Fibroblast of the aortic adventitia (primary cell): ENCODE measurements at places on chromosomes 1 and 21. TPM values are rescaled to one million over a fixed set of nuclear protein-coding genes. Genes with fewer than 3 reads are reported as not detected.
A peak's percentile ranks its signal among the peaks of the same experiment; 100 is the strongest.

DNA sequence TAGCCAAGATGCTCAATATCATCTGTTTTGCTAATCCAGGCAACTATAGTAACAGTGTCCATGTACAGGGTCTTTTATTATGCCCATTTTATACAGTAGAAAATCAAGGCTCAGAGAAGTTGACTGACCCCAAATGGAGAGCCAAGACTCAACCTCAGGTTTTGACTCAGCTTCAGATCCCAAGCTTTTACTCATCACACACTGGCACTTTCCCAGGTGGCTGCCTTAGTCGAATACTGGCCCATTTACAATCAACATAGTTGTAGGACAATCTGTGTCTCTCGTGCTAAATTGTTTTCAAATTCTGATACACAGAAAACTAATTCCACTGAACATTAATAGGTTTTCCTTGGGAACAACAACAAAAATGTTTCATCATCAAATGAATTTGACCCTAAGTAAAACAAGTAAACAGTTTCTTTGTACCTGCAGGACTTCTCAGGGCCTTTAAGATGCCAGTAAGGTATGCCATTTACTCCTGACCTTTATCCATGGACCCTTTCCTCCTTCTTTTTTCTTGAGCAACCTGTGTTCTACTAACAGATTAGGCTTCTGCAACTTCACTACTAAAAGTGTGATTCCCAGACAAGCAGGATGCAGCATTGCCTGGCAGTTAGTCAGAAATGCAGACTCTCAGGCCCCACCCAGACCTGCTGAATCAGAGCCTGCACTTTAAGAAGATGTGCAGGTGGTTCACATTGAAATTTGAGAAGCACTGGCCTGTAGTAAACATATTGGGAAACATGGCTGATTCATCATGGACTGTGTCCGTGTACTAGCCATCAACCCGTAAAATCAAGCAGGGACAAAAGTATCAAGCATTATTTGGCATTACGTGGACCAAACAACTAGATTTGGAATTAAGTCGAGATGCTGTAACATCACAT, 128.8 kb downstream of the RRAGC start:
- peak; percentile 2 for DNase-seq

DNA sequence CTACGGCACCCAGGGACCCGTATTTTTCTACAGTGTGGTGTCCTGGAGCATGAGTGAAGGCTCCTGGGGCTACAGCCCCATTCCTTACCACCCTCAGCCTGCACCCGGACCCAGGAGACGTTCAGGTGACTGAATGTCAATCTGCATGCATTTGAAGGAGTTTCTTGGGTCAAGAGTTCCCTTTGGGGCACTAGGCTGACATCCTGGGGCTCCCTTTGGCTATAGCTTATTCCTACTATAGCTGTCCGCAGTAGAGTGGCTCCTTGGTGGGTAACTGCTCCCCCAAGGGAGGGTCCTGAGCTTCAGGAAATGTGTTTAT, 19.9 kb upstream of the LRRN2 start:
- no peak for DNase-seq

DNA sequence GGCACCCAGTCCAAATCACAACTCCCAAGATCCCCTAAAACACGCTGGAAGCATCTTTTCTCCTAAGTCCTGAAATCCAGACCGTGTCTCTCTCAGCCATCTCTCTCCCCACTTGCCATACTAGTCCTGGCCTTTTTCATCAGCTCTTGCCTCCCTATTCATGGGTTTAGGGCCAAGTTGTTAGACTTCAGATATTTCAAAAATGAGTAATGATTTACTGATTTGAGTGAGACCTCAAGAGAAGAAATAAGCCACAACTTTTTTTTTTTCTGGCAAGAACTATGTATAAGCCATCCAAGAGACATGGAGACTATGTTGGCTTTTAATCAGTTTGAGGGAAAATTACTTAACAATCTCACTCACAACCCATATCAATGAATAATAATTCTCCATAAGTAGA, 62.5 kb downstream of the TBX15 start:
- no peak for DNase-seq

TEX38 gene
- not detected in 2 replicates for total RNA-seq

SLC19A2 gene
- 6.0 and 7.7 TPM in 2 replicates for total RNA-seq

DNA sequence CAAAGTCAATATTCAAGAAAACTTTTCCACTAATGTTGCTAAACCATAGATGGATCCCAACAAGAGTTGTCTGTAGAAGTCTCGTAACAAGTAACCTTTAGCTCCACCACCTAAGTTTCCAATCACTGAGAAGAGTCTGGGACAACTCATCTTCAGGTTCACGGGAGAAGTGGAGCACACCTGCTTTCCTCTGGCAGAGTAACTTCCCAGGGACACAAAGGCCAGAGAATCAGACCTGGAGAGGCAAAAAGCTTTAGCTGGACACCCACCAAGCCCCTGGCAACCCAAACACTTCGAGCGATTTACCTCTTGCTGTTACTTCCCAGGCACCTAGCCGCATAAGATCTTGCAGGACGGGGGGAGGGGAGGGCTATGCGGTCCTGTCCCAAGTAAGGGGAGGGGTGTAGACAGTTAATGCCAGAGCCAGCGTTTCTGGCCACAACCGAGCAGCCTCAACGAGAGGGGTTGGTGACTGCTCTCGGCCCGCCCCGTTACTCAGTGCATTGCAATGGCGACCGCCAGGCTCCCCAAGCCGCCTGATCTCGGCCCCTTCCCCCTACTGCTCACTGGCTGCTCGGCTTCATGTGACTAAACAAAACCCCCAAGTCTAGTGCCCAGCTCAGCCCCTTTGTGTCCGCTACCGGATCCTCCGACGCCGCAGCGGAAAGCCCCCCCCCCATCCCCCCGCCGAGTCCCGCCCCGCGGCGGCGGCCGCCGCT, 709 bp downstream of the ZNF644 start:
- peak; percentile 73 for DNase-seq

DNA sequence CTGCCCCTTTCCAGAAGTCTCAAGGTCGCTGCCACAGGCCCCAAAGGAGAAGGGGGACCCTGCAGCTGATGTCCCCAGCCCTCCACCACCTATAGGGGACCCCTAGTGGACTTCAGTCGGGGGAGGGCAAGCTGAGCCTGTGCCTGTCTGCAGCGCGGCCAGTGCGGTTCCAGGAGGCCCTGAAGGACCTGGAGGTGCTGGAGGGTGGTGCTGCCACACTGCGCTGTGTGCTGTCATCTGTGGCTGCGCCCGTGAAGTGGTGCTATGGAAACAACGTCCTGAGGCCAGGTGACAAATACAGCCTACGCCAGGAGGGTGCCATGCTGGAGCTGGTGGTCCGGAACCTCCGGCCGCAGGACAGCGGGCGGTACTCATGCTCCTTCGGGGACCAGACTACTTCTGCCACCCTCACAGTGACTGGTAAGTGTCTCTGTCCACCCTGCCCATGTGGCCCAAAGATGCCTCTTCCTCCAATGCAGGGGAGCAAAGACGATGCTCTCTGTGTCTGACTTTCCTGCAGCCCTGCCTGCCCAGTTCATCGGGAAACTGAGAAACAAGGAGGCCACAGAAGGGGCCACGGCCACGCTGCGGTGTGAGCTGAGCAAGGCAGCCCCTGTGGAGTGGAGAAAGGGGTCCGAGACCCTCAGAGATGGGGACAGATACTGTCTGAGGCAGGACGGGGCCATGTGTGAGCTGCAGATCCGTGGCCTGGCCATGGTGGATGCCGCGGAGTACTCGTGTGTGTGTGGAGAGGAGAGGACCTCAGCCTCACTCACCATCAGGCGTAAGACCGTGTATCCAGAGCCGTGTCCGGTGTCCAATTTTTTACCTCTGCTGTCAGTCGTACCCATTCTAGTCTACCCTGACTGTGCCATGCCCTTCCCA, 79.9 kb downstream of the OBSCN start:
- no peak for DNase-seq

DNA sequence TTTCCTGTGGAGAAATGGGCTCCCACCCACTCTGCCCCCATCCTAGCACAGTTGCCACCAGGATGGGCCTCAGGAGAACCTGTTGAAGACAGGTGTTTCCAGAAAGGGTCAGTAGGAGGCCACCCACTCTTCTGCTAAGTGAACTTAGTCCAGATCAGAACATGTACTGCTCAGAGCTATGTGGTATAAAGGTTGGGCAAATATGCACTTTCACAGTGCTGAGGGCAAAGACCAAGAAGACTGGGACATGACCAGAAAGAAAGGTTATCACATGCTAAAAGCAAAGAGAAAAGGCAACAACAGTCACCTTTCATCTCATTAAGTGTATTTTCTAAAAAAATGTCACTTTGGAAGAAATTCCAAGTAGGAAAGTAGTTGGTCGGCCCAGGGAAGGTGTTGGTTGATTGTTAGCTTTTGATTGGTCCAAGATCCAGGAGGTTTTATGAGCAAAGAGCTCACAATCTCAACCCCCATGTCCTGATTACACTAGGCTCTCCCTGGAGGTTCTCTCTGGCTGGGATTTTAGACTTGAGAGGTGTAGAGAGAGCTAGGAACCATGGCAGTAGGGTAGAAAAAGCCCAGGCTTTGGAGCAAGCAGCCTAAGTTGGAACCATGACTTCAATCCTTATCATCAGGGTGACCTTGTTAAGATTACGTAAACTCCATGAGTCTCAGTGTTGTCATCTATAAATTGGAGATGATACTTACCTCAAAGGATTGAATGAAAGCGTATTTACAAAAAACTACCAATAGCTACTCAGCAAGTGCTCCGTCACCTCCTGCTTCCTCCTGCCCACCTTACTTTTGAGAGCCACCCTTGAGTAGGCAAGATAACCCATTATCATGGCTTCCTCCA, 102.6 kb downstream of the GLUL start:
- no peak for DNase-seq

GRCh38 chr1:82399093-82399492, 598.4 kb downstream of the ADGRL2 start:
- peak; percentile 74 for DNase-seq

RGS18 gene
- total RNA-seq = not detected in 2 replicates

DNA sequence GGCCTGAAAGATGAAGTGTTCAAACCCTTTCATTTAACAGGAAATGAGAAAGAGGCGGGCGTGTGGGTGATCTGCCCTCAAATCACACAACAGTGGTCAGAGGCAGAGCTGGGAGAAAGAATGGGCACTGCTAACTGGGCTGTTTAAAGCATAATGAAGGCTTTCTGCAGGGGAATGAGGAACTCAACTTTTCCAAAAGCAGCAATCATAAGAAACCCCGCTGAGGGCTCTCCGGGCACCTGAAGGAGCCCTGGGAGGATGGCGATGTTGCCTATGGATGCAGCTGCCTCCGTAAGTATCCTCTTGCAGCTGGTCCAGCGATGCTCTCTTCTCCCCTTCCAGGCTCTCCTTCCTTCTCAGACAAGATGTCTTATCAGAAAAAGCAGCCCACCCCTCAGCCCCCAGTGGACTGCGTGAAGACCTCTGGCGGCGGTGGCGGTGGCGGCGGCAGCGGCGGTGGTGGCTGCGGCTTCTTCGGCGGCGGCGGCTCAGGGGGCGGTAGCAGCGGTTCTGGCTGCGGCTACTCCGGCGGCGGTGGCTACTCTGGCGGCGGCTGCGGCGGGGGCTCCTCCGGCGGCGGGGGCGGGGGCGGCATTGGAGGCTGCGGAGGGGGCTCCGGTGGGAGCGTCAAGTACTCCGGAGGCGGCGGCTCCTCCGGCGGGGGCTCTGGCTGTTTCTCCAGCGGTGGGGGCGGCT, 1.2 kb downstream of the LORICRIN start:
- no peak for DNase-seq

DNA sequence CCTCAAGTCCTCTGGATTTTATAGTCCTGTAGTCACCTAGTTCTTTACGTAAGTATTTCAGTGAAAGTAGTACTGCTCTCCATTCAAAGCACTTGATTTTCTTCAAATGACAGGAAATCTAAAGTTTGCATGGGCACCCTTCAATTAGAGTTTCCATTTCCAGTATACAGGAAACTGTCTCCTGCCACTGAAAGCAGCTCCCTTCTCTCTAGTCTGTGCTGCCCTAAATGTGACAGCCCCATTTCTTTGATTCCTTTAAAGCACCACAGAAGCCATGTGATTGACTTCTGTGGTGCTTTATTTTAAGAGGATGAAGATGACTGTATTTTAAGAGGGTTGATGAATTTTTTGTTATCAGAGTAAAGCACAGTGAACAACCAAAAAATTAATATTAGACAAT, 226.1 kb downstream of the DNAH14 start:
- DNase-seq = no peak

AMY1C gene
- not detected in 2 replicates for total RNA-seq

GRCh38 chr1:216894494-216894893, 171.3 kb upstream of the ESRRG start:
- DNase-seq = no peak

- no peak for DNase-seq
These were observed 152.0 kb downstream of the CHRM3 start for GRCh38 chr1:239538239-239538988.

GRCh38 chr1:57172040-57172439, 206.2 kb upstream of the C8B start:
- no peak for DNase-seq

DNA sequence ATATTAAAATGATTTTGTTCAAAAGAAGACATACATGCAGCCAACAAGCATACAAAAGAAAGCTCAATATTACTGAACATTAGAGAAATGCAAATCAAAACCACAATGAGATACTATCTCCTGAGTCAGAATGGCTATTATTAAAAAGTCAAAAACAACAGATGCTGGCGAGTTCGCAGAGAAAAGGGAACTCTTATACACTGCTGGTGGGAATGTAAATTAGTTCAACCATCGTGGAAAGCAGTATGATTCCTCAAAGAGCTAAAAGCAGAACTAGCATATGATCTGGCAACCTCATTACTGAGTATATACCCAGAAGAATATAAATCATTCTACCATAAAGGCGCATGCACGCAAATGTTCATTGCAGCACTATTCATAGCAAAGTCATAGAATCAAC, 126.0 kb upstream of the HMCN1 start:
- DNase-seq = no peak

DNA sequence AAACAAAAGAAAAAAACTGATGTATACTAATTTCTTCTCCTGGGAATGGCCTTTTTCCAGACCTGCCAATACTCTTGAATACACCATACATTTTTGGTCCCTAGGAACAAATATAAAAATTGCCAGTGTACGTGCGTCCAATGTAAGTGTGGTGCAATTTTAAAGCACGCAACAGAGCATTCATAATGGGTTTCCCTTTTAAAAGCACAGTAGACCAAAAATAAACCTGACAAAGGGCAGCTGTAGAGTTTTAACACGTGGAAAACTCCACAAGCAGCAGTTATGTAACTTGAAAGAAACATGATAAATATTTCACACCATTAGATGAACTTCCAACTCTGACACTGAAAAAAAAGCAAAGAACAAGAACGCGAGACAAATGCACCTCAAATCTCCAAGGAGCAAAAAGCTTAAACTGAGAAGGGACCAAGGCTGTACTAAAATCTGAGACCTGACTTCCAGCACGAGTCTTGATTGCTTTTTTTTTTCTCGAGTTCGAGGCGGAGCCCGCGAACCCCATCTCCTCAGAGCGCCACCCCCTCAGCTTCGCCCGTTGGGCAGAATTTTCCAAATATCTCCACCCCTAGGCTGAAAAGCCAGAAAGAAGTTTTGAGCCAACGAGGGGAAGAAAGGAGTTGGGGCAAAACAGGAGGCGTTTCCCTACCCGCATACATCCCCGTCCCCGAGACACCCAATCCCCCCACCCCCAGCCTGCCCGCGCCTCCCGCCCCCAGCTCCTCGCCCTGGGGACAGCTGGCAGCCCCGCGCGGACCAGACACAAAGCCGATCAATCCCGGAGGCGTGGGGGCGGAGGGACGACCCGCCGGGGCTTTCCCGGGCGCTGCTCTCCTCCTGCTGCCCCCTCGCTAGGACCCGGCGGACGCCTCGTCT, at the start of gene JAM2:
JAM2 (plus strand) TSS at position 599 of the 891 bp plus-strand sequence. CDS start 564 bp downstream, outside the sequence.
- peak; percentile 54 for DNase-seq

PAFAH2 gene
- total RNA-seq = 8.7 and 9.8 TPM in 2 replicates
